LNCaP clone FGC (cell line): ENCODE measurements at places on chromosomes 12 and 14.

DNA sequence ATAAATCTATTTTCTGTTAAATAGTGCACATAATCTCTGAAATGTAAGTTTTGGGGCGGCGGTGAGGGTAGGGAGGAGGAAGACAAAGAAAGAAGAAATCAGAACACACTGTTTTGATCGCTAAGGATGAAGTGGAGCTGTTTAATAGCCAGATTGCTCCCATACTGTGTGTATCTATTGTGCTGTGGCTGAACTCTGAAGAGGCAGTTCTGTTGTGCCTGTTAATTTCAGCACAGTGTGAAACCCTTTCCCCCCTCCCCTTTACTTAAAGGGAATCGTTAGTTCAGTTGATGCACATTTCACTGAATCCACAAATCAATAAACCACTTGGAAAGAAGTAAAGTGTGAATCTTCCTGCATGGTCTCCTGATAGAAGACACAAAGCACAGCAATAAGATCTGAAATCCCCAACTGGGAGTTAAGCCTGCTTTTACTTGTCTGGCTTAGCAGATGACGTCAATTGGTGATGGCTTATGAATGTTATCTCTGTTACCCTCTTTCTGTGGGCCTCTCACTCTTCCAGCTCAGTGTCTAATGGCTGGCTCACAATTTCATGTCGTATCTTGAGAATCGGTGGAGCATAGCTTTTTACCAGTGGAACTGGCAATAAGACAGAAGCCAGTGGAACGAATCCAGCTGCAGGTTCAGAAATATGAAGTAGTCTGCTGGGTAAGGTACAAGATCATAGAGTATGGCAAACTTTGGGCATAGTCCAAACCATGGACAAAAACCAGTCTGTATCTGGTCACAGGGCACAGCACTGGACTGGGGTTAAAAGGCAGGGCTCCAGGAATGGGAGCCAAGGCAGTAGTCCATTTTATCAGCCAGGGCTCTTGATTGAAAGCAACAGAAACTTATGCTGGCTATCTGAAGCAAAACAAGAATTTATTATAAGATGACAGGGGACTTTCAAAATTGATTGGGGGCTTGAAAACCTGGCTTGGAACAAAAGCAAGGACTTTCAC is 413.5 kb upstream of the SEL1L start:
- no peak for DNase-seq

GRCh38 chr12:51924551-51925319 is 17.4 kb downstream of the ACVRL1 start:
- DNase-seq: no peak

- DNase-seq: no peak
Observed at GRCh38 chr12:54936736-54937135, 47.8 kb downstream of the TESPA1 start.

DNA sequence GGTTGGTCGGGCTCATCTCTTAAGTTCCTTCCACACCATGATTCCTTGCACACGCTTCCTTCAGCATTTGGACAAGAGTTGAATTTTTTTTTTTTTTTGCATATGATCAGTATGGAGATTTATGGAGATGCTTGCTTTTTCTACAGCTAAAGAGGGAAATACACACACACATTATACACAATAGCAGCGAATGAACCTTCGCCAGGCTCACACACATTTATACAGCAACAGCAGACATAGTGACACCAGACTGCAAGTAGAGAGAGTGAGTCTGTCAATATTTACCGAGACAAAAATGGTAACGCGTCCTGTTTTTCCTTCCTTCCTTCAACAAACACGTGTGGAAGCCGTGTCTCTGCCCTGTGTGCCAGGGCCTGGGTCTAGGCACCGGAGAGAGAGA is 897.9 kb downstream of the BCL11B start:
- peak; percentile 15 for DNase-seq

DNA sequence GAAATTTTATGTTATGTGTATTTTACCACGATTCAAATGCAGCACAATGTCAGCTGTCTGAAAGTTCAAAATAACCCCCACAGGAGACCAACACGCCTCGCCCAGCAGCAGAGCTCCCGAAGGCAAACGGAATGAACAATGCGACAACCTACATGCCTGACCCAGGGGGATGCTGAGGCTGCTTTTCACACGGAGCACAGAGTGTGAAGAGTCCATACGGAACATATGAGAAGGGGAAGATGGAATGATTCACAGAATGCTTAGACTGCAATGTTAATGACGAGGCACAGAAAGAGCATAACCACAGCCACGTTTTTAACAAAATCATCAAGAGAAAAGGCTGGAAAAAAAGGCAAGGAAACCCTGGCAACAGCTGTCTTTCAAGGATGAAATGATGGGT is 22.6 kb downstream of the ZFYVE21 start:
- DNase-seq: no peak

DNA sequence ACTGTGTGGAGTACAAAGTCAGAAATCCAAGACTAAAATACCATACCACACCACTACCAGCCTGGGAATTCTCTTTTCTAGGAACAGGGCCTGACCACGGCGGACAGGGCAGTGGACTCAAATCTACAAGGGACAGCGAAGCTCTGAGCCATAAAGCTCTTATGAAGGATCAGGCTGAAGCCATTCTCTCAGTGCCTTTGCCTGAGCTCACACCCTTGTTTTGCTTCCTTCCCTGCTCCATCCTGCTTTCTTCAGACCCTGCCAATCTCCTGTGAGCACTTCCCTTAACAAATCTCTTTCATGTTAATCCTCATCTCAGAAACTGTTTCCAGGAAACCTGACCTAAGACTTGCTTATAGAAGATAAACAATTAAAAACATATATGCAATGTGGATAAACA is 398.5 kb downstream of the MDGA2 start:
- no peak for DNase-seq

GRCh38 chr14:51873221-51873893 is 12.9 kb downstream of the GNG2 start:
- DNase-seq: no peak

DNA sequence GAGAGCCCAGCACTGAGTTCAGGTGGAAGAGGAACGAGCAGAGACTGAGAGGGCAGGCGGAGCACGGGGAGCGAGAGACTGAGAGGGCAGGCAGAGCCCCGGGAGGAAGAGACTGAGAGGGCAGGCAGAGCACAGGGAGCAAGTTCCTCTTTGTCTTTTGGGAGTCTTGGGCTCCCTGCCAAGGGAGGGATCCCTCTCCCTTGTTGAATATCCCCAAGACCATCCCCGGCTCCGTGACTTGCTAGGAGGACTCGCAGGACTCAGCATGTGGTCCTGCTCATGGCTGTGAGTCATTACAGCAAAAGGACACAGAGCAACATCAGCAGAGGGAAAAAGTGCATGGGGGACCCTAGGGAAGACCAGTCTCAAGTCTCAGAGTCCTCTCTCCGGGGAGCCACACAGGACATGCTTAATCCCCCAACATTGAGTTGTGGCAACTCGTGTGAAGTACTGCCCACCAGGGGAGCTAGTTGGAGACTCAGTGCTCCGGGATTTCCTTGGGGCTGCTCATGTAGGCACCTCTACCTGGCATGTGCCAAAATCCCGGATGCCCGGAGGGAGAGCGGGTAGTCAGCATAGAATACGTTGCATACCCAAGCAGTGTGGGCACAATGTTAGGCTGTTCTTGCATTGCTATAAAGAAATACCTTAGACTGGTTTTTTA is 81.0 kb downstream of the CCDC92 start:
- no peak for DNase-seq

GRCh38 chr14:20498622-20499021 is 6.7 kb upstream of the RNASE10 start:
- no peak for DNase-seq

DNA sequence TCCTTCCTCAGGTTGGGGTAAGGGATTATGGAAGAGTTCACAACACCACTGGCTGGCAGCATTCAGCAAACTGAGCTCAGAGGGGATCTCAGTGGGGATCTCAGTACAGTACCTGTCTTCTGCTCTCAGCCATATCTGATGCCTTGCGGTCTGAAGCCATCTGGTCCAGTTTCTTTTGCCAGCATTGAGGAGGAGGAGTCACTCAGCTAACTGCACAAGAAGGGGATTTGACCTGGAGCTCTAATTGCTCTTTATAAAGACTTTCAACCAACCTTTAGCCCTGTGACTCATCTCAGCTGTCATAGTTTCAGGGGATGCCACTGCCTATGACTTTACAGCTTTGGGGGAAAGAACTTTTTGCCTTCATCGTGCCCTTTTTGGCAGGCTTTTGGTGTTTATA is 44.9 kb downstream of the JKAMP start:
- no peak for DNase-seq

DNA sequence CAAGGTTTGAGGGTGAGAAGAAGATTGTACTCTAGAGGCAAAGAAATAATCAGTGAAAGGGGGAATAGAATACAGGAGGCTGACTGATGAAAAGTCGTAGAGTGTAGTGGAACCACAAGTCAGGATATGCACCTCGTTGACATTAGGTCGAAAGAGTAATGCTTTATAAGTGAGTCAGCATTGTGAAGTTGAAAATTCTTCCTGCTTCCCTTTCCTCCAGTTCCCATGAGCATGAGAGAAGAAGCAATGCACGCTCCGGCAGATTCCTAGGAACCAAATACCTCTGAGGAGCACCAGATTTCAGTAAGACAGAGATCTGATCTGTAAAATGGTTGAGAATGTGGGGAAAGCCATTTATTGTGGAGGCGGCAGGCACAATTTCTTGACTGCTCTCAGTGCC is 16.5 kb downstream of the CCER1 start:
- DNase-seq: no peak

DNA sequence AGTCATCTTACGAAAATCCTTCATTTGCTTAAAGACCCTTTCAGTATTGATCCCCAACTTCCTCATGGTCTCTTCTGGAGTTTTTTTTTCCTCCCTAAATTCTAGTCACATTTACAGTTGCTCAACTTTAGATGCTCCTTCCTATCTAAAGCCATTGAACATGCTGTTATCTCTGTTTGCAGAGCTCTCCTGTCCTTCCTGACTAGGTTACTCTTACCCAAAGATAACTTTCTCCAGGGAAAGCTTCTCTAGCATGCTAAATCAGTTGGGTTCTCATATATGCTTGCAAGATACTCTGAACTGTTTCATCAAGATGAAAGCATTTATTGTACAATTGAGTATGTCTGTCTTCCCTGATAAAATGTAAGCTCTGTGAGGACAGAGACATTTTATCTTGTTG is 1.8 kb upstream of the RAB21 start:
- no peak for DNase-seq

DNA sequence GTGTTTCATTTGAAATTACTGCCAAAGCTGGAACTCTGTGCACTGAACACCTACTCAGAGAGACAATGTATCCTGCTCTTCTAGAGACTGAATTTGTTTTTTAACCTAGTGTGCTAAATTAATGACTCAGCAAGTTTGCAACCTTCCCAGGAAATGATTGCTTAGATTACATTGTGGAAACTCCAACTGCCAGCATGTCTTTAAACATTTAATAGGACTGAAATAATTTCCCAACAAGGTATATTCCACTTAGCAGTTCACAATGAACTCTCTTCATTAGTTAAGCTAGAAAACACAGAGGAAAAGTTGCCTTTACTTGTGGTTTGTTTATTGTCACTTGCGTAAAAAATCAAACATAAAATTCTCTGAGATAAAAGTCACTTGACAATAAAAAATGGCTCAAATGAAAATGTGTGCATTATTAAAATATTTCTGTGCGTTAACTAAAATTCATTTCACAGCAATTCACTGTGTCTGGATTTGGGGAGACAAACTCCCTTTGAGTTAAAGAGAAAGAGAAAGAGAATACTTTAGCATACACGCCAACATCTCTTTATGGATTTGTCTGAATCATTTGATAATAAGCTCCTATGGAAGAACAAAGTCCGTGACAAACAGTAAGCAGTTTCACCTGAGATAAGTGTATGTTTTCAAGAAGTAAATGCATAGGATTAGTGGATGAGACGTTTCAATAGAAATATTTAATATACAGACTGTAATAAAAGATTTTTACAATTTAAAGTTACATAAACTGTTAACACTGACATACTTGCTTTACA is 284.0 kb downstream of the PRKD1 start:
- DNase-seq: peak; percentile 79

GRCh38 chr12:105455261-105455660 is 124.8 kb downstream of the C12orf75 start:
- peak; percentile 15 for DNase-seq

- DNase-seq: peak; percentile 89
Observed at GRCh38 chr14:95291859-95292542, 27.7 kb downstream of the CLMN start.

DNA sequence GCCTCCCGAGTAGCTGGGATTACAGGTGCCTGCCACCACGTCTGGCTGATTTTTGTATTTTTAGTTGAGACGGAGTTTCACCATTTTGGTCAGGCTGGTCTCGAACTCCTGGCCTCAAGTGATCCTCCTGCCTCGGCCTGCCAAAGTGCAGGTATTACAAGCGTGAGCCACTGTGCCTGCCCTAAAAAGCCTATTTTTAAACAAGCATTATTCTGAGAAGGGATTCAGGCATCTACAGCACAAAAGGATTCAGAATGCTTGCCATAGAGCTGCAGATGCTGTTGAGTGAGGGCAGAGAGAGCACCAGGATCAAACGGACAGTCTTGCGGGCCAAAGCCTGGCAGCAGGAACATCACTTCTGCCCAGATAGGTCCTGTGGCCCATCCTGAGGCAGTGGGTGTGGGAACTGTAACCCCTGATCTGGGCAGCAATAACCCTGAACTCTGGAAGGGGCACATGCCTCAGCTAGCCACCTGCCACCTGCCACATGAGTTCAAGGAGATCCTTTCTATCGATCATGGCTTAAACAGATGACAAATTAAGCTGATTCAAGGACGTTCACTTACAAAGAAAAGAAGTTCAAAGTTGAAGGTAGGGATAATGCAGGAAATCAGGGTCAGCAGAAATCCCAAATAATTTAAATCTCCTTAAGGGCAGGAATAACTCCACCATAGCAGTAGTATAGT is 16.8 kb upstream of the SNX6 start:
- DNase-seq: no peak

DNA sequence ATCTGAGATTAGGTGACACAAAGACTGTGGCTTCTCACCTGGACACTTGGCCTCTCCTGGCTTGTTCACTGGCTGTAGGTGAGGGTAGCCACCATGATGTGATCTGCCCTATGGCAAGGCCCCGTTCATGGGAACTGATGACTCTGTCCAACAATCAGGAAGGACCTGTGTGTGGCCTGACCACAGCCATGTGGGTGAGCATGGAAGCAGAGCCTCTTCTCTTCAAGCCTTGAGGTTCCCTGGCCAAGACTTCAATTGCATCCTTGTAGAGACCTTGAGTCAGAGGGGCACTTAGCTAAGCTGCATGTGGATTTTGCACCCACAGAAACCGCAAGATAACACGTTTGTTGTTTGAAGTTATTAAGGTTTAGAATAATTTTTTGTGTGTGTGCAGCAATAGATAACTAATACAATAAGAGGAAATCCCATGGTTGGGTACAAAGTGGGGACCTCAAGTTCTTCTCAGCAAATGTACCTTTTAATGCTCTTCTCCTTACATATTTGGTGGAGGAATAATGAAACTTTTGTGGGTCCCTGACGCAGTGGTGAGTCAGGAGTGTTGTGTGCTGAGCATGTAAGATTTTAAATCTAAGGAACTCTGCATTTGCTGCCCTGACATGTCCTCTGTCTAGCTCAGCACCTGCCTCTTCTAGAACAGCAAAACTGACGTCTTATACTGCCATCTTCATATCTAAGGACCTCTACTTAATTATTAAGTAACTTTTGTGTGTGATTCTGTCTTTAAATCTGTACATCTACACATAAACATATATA is 27.5 kb upstream of the PLEKHG7 start:
- no peak for DNase-seq
